ELR (cell line): ENCODE measurements at places on chromosomes 7 and 10.

DNA sequence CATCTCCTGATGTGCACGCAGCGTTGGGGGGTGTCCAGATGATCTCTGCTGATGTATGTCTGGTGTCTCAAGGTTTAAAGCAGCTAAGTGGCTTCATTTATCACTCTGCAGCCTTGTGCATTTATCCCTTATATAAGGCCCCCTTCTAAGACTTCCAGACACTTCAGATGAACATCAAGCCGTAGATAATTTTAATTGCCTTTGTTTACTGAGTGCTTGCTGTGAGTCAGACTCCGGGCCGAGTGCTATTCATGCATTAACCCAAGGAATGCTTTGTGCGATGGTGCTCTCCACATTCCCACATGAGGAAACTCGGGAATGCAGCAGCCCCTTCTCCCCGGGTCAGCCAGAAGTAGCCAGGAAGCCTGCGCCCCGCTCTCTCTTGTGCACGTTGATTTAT lies 328.6 kb upstream of the COBL start:
- DNase-seq = no peak

DNA sequence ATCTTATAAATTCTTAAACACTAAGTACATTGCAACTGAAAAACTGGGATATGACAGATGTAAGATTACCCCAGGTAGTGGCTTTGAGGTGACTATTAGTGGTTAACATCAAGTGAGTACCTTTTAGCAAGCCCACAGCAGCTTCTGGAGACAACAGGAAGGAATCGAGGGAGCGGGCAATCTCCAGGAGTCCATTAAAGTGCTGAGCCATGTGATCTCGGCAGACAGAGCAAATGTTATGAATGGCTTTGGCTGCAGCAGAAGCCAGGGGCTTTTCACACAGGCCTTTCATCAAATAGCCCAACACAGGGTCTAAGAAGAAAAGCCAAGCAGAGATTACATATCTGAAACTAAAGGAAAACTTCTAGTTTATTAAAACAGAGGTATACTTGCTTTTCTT lies 48.9 kb downstream of the IRF5 start:
- no peak for DNase-seq

GRCh38 chr7:101673951-101674350 lies 44.9 kb upstream of the MYL10 start:
- peak; percentile 36 for DNase-seq

DNA sequence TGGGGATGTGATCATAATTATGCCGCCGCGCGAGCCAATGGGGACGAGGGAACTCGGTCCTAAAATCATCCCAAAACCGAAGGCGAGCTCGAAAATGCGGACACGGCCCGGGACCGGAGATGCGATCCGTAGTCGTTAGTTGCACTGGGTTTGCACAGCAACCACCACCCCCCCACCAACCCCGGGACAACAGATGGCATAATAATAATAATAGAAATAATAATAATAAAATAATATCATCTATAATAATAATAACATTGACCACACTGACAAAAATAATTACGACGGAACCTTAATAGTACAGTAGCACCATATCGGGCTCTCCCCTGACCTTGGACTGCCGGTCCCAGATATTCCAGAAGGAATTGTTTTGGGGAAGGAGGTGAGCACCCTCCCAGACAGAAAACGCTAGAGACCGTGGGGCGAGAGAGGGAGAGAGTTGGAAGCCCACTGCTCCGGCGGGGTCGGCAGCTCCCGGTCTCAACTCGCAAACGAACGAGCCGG lies 1.1 kb upstream of the EMX2 start:
- no peak for DNase-seq

DNA sequence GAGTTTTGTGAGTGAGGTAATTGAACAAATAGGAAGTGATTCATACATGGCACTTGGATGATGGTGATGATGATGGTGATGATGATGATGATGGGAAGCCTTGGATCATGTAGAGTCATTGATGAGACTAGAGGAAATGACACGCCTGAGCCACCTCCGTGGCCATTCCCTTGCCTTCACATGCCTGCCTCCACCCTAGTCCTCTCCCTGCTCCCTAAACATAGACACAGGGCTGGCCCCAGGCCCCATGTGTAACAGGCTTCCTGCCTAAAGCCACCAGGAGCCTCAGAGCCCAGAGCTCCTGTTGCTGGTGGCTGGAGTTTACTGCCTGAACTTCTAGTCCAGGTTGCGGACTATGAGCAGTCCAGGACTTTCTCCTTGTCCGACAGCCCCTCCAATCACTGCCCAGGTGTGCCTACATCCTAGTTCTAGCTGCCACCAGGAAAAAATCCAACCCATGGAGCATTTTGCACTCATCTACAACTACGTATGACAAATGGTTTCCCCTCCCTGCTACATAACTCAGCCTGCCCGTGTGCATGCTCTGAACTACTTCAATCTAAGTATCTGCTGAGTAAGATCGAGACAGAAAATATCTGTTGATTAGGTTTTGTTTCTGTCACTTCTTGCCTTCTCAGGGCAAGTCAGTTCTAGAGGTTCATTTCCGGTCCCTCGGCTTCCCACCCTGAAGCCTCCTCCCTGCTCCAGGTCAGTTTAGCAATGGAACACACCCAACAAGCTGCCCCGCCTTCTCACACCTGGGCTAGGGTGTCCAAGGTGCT lies 35.5 kb upstream of the KDM7A start:
- DNase-seq = peak; percentile 54

DNA sequence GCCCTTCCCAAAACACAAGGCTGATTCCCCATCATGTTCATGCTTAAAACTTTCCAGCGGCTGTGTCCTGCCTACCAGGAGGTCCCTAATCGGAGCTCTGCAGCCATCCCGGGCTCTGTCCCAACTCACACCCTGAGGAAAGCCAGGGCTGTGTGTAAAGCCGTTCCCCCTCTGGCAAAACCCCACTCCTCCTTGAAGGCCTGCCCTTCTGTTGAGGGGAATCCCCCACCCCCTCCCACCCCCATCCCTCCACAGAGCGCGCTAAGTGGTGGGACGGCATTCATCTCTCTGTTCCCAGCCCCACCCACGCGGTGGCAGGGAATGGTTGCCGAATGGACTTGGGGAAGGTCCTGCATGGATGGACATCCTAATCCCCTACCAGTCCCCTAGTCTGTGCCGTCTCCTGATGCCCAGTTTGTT lies 667 bp upstream of the TMEM120A start:
- DNase-seq = no peak

DNA sequence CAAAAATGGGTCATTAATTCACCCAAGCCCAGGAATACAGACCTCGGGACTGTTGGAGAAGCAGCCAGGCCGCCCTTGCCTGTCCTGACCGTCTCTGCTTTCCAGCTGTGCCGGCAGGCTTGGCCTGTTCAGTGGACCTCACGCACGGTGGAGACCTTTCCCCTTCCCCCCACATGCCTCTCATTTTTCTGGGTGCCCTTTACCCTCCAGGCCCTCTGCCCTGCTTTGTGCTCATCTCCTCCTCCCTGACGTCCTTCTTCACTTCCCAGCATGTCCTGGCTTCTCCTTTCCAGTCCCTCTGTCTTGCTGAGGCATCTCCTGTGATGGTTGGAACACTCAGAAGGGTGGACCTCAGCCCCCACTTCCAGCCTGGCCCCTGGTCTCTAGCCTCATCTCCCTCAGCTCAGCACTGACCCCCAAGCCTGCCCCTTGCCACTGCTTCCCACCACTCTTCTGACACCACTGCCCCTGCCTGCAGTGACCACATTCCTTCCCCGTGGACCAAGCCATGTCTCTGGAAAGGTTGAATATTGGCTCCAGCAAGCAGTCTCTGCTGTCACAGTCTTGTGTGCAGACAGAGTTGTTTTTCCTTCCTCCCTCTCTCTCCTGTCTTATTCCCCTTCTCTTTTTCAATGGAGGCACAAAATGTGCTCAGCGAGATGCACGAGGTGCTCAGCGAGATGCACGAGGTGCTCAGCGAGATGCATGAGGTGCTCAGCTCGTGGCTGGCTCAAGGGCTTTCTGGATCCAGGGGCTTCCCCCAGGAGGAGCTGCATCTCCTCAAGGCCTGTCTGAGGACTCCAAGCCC lies 14.9 kb downstream of the BAG3 start:
- no peak for DNase-seq

DNA sequence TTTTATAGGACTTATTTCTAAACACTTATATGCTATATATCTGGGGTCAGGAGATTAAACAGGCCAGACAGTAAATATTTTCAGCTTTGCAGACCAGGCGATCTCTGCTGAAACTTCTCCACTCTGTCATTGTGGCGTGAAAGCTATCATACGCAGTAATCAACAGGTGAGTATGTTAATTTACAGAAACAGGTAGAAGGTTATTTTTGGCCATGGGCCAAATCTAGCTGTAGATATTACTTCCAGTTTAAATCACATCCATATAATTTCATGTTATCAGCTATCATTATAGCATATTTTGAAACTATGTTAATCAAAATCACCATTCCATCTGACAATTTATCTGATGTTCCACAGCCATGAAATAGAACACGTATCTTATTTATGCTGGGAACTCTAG lies 67.8 kb downstream of the GPR37 start:
- no peak for DNase-seq

GRCh38 chr10:110455446-110455845 lies 42.3 kb upstream of the DUSP5 start:
- DNase-seq = no peak

DNA sequence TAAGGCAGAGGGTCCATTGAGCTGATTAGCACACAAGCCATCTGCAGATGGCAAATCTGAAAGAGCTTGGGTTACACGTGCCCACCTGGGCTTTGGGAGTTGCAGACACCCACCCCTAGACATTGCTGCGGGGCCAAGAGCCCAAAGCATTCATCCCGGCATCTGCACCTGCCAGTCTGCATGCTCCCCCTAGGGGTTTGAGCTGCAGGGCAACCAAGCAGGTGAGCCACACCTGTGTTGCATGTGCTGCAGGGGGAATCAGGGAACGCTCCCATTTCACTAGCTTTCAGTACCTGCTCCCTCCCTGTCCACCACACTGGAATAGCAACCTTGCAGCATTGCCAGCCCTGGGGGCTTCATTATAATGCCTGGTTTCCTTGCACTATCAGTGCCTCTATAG lies 21.1 kb downstream of the C7orf33 start:
- no peak for DNase-seq

DNA sequence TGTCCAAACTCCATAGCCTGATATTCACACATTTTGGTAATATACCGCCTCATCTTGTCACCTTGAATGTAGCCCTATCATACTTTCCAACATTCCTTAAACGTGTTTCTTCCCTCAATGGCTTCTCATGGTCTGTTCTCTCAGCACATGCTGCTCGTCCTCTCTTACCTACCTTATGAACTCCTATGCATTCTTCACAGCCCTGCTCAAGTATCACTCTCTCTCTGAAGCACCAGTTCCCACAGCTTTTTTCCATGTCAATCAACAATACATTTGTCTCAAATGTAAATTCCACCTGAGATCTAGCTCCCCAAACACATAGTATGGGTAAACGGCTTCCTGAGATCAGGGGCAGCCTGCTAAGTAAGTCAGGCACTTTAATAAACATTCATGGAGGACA lies 85.2 kb upstream of the ZMIZ1 start:
- DNase-seq = no peak

GRCh38 chr10:32163071-32163761 lies 107.0 kb upstream of the KIF5B start:
- peak; percentile 12 for DNase-seq

GRCh38 chr10:75211007-75211691 lies 553 bp downstream of the VDAC2 start:
- DNase-seq = peak; percentile 74

DNA sequence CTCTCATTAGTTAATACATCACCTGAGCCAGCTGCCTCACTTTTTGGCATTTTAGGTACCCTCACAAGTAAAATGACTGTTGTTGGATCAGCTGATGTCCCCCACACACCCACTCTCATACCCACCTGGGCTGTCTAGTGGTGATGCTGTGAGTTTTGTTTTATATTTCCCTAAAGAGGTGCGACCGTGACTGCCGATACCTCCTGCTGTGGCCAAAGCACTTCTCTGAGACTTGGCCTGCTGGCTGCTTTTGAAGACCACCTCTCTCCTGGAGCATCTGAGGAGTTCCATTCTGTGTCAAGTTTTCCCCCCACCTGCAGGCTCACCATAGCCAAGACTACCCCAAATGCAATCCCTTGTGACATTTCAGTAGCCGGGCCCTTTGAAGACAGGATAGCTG lies 6.4 kb upstream of the ACSL5 start:
- DNase-seq = no peak

DNA sequence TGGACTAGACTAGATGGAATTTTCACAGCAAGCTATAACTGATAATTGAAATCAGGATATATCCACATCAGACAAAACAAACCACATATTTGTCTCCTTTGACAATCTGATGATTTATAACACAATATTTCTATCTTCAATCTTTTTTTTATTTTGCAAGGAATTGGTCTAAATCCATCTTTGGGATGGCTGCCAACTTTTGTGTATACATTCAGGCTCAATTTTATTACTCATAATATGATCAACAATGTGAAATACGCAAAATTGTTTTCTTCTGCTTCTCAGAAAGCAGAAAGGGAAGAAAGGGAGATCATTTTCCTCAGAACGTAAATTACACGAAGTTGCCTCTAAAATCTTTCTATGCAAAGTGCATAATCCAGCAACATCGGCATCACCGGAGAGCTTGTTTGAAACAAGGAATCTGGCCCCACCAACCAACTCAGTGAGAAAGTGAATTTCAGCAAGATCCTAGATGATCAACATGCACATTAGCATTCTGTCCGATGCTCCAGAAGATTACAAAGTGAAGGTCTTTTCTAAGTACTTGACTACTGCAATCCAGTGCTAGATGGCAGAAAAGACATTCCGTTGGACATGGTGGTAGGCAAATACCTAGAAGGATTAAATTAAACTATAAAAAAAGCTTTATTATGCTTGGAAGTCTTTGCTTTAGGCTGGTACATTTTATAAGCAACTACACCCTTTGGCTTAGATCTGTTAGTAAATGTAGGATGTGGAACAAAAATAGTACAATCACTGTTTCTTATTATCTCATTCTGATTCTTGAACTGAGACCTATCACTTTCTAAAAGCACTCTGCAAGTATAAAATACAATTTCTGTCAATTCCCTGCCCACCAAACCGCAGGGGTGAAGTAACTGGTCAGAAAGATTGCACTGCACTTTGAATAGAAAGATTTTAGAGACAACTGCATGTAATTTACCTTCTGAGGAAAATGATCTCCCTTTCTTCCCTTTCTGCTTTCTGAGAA lies 126.4 kb upstream of the RSU1 start:
- DNase-seq = peak; percentile 48

GRCh38 chr10:103709341-103709920 lies 145.9 kb downstream of the SH3PXD2A start:
- peak; percentile 81 for DNase-seq
